ENCODE measurements at places on chromosomes 13 and 19. TPM values are rescaled to one million over a fixed set of nuclear protein-coding genes. Genes with fewer than 3 reads are reported as not detected.

DNA sequence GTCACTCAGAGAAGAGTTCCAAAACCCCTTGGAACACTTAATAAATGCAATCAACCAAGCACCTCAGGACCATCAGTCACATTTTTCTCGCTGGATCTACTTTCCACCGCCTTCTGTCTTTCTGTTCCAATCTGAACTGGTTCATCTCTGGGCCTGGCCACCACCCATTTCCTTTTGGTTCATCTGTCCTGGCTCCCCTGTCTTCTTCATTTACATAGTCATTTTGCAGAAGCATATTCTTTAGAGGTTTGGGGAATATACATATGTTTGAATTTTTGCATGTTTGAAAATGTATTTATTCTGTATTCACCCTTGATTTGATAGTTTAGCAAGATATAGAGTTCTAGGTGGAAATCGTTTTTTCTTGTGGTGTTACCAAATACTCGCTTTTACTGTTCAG, 188.2 kb downstream of the MTUS2 start:
- DNase-seq: no peak

DNA sequence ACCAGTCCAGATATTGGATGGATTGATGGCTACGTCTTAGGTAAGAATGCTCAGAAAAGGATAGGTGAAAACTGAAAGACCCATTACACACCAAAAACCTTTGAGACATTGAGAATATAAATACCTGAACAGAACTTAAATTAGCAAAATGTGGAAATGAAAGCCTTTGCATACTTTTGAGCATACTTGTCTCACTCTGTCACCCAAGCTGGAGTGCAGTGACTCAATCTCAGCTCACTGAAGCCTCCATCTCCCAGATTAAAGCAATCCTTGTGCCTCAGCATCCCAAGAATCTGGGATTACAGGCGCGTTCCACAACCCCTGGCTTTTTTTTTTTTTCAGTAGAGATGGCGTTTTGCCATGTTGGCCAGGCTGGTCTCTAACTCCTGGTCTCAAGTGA, 695.3 kb downstream of the DACH1 start:
- DNase-seq: no peak

Gene ZNRF4
- total RNA-seq: not detected

Gene PGLYRP1
- not detected for total RNA-seq

Gene MBD3L3
- total RNA-seq: not detected
